ENCODE measurements at places on chromosomes 5 and 9. TPM values are rescaled to one million over a fixed set of nuclear protein-coding genes. Genes with fewer than 3 reads are reported as not detected.

GRCh38 chr5:131979816-131980215, 31.6 kb downstream of the ACSL6 start:
- H3K36me3 ChIP-seq = no peaks in the 10 kb centered on the region
- H3K4me3 ChIP-seq = no peak overlapping the region
- no peaks in the 10 kb centered on the region for H3K27me3 ChIP-seq
- no peak for DNase-seq

GRCh38 chr9:8579661-8580060, 780.1 kb upstream of the DMAC1 start:
- no peak overlapping the region for H3K27ac ChIP-seq
- no peaks in the 10 kb centered on the region for H3K27me3 ChIP-seq
- H3K4me3 ChIP-seq = no peak overlapping the region

WDR38 gene
- polyA plus RNA-seq = not detected

- no peaks in the 10 kb centered on the region for H3K36me3 ChIP-seq
- H3K4me3 ChIP-seq = no peak overlapping the region
- H3K27me3 ChIP-seq = no peaks in the 10 kb centered on the region
- no peak overlapping the region for H3K27ac ChIP-seq
- DNase-seq = no peak
Measured at GRCh38 chr5:73529081-73529480, 30.8 kb downstream of the BTF3 start.

GRXCR2 gene
- not detected for polyA plus RNA-seq

DNA sequence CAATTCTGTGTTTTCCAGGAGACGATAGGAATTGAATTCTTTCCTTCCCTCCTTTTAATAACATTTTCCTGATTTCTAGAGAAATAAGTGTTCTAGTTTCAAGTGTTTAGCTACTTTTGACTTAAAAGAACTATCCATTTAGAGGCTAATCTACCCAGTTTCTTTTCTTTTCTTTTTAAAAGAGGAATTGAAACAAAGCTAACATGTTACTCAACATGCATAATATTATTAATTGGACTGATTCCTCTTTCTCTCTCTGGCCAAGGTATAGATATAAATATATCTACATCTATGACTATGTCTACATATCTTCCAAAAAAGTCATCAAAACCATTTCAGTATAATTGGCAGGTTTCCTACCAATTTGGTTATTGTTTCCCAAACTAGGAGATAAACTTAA, 309.8 kb downstream of the TRPM3 start:
- no peaks in the 10 kb centered on the region for H3K36me3 ChIP-seq
- H3K4me3 ChIP-seq = no peak overlapping the region
- DNase-seq = no peak
- H3K4me1 ChIP-seq = no peaks in the 10 kb centered on the region

GRCh38 chr9:128244837-128245231, 31.0 kb downstream of the GOLGA2 start:
- H3K27me3 ChIP-seq = no peaks in the 10 kb centered on the region
- peak overlapping the region; percentile 66 for H3K27ac ChIP-seq
- H3K4me1 ChIP-seq = peaks cover 21% of the 10 kb centered on the region
- peak; percentile 96 for DNase-seq
- H3K36me3 ChIP-seq = peaks cover 4% of the 10 kb centered on the region

DNA sequence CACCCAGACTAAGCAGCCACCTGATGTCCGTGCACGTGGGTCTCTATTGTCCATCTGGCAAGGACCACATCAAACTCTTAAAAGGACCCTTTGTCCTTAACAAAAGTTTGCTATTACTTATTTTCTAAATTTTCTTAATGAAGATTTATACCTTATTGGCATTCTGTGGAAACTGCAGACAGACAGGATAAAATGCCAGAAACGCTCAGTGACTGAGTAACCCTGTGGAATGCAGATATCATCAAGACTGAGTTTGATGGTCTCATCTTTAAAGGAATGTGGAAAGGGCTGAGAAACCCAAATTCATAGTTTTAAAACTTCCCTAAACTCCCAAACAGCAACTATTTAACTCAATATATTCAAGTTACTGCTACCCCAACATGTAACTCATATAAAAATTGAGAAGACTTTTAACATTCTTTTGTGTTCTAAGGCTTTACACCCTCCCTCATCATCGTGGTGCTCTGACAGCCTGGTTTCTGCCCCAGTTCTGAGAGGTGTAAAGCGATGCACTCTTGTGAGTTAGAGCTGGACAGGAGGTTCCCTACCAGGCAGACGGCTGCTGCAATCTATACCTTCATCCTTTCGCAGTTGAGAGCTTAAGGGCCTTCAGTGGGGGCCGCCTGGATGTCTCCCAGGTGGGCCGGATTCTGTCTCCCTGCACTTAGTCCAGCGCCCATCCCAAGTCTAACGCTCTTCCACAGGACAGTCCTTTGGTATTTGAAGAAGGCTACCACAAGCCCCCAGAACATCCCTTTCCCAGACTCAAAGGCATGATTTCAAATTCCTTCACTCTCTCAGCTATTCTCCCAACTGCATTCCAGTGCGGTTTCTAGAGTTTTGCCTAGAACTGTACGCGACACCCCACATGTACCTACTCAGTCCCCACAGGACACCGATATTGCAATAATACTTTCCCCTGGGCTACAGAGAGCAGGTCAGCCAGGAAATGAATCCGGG, 68.9 kb downstream of the DAP start:
- peaks cover 33% of the 10 kb centered on the region for H3K4me1 ChIP-seq
- H3K27ac ChIP-seq = peak overlapping the region; percentile 92
- H3K36me3 ChIP-seq = no peaks in the 10 kb centered on the region

DNA sequence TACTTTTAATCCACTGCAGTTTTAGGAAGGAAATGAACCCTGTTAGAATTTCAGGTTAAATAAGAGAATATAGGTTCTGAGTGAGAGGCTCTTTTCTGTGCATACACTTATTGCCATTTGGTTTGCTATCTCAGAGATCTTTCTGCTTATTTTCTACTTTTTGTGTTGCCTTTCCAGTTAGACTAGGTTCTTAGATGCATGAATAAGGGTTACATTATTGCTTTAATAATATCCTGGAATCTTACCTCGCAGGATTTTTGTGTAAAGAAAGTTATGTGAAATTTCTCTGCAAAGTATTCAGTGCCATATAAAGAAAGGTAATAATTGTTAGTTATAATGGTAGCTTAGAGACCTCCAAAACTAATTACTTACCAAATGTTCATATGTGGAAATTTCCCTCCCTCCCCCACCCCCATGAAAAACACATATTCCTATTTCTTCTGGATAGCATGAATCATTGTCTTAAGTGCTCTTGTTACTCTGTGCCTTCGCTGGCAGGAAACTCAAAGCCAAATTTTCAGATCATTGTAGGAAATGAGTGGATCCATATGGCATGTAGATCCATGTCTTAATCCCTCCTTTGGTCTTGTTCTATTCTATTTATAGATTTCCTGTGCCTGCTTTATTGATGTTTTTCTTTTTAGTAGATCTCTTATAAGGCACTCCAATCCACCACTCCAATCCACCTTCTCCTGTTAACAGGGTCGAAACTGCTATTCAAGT, 2.7 kb upstream of the APBA1 start:
- no peaks in the 10 kb centered on the region for H3K36me3 ChIP-seq
- H3K4me3 ChIP-seq = no peak overlapping the region

DNA sequence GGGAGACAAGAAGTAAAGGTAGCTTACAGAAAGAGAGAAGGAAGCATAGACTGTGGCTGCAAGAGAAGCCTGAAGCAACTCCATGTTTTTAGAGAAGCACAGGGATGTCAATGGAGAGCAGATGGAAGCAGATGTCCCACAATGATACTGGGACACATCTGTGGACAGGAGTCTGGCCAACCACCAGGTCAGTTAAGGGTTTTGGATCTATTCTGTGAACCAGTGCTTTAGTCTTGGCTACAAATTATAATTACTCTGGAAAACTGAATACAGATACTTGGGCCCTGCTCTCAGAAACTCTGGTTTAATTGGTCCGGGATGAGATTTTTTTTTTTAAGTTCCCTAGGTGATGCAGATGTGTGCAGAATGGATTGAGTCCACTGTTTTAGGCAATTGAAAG, 592.8 kb downstream of the CSNK1G3 start:
- H3K4me1 ChIP-seq = peaks cover 22% of the 10 kb centered on the region
- H3K27me3 ChIP-seq = no peaks in the 10 kb centered on the region
- no peak overlapping the region for H3K27ac ChIP-seq
- H3K36me3 ChIP-seq = no peaks in the 10 kb centered on the region
- DNase-seq = no peak

GABRP gene
- 0.03 TPM for polyA plus RNA-seq

DNA sequence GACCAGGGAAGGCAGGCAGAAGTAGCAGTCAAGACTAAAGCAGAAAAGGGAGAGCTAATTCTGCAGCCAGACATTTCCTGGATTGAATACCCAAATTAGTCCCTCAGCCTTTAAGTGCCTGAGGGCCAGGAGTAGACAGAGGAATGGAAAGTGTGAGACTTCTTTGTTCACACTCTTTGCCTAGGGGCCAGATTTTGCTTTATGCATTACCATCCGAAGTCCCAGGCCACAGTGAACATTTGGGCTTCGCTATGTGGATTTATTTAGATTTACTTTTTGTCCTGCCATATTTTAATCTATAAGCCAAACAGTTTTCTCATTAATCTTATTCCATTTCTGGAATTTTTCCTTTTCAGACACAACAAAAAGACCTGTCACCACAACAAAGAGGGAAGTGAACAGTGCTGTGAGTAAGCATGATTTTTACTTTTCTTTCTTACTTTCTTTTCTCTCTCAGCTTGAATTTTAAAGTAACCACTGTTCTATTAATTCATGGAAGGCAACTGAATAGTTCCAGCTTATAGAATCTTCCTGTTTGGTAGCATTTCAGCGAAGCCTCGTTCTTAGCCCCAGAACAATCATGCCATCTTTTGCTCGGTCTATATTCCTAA, 52.6 kb downstream of the PDCD1LG2 start:
- peaks cover 27% of the 10 kb centered on the region for H3K36me3 ChIP-seq
- H3K4me3 ChIP-seq = no peak overlapping the region
- no peaks in the 10 kb centered on the region for H3K27me3 ChIP-seq
- H3K4me1 ChIP-seq = no peaks in the 10 kb centered on the region

TPPP gene
- 0.10 TPM for polyA plus RNA-seq

TMEM215 gene
- not detected for polyA plus RNA-seq

PDCD1LG2 gene
- polyA plus RNA-seq = 19.4 TPM

GARIN3 gene
- polyA plus RNA-seq = not detected

GRCh38 chr9:94576131-94576530, 17.5 kb downstream of the FBP2 start:
- no peak for DNase-seq
- no peak overlapping the region for H3K27ac ChIP-seq
- no peaks in the 10 kb centered on the region for H3K36me3 ChIP-seq
- peaks cover 2% of the 10 kb centered on the region for H3K4me1 ChIP-seq

GRCh38 chr5:81924442-81924841, 47.4 kb upstream of the ATG10 start:
- H3K36me3 ChIP-seq = no peaks in the 10 kb centered on the region
- DNase-seq = no peak
- H3K4me3 ChIP-seq = no peak overlapping the region
- peaks cover 7% of the 10 kb centered on the region for H3K4me1 ChIP-seq
- no peaks in the 10 kb centered on the region for H3K27me3 ChIP-seq

ADCY2 gene
- not detected for polyA plus RNA-seq

GRCh38 chr5:7274203-7274602, 121.7 kb upstream of the ADCY2 start:
- no peaks in the 10 kb centered on the region for H3K27me3 ChIP-seq
- DNase-seq = no peak
- no peak overlapping the region for H3K4me3 ChIP-seq

DNA sequence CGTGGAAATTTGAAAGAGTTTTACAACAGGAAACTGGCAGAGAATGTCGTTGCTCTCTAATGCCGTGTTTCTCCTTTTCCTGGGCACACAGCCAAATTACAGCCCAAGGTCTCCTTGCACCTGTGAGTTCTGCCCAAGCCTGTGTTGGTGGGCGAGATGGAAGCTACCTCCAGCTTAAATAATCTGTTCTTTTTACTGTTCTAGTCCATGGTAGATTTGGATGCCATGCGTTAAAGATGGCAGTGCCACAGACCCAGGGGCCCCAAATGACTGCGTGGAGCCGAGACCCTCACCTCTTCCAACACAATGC, 92.6 kb upstream of the IRX4 start:
- no peaks in the 10 kb centered on the region for H3K36me3 ChIP-seq
- H3K4me3 ChIP-seq = no peak overlapping the region
- H3K27ac ChIP-seq = no peak overlapping the region
- no peaks in the 10 kb centered on the region for H3K4me1 ChIP-seq

- no peaks in the 10 kb centered on the region for H3K27me3 ChIP-seq
- H3K4me3 ChIP-seq = peak overlapping the region; percentile 91
- peak overlapping the region; percentile 90 for H3K27ac ChIP-seq
- DNase-seq = peak; percentile 63
- peaks cover 19% of the 10 kb centered on the region for H3K4me1 ChIP-seq
- H3K36me3 ChIP-seq = no peaks in the 10 kb centered on the region
Measured at GRCh38 chr9:14312719-14313377, 1.1 kb downstream of the NFIB start.

- H3K36me3 ChIP-seq = no peaks in the 10 kb centered on the region
- no peaks in the 10 kb centered on the region for H3K27me3 ChIP-seq
- no peak overlapping the region for H3K4me3 ChIP-seq
- DNase-seq = peak; percentile 50
Measured at GRCh38 chr5:91352831-91353695, 30.1 kb downstream of the ARRDC3 start.

DNA sequence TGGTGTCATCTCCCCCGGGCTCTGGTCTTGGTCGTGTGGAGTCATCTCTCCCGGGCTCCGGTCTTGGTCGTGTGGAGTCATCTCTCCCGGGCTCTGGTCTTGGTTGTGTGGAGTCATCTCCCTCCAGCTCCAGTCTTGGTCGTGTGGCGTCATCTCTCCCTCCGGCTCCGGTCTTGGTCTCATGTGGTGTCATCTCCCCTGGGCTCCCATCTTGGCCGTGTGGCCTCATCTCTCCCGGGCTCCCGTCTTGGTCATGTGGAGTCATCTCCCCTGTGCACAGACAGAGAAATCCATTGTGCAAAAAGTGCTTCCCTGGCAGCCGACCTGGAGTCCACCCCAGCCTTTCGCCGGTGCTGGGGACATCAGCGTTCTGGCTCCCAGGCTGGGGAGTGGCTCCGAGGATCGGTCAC, 91.1 kb upstream of the CACNA1B start:
- peaks cover 30% of the 10 kb centered on the region for H3K36me3 ChIP-seq
- H3K4me3 ChIP-seq = no peak overlapping the region
- H3K27me3 ChIP-seq = no peaks in the 10 kb centered on the region

DNA sequence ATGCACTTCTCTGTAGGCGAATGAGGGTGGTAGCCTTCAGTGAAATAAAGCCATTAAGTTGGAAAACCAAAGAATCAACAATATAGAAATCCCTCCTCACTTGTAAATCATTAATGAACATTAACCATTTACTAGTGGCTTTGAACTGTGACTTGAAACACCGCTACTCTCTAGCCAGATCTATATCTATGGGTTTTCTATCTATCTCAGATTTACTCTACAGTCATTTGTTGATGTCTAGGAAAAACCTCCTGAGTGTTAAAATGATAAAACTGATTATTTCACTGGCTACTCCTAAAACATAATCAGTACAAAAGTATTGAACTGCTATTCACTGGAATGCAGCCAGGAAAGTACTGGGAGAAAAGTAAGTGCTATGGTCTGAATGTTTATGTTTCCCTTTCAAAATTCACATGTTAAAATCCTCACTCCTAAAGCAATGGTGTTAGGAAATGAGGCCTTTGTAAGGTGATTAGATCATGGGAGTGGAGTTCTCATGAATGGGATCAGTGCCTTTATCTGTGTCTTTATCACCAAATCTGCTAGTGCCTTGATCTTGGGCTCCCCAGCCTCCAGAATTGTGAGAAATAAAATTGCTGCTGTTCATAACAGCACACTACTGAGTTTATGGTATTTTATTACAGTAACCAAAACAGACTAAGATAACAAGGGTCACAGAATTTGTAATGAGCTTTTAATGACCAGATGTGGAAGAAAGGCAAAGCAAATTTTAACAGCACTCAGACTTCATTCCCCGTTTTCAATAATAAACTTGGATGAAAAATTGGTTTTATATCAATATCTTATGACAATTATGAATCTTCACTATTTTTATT, 8.6 kb upstream of the OXCT1 start:
- no peaks in the 10 kb centered on the region for H3K27me3 ChIP-seq
- H3K4me3 ChIP-seq = no peak overlapping the region
- no peaks in the 10 kb centered on the region for H3K4me1 ChIP-seq
- H3K27ac ChIP-seq = no peak overlapping the region
- no peak for DNase-seq

FOXD4L4 gene
- polyA plus RNA-seq = 0.13 TPM
